ENCODE measurements at places on chromosomes 13 and 19.

- no peak for DNase-seq
Observed at GRCh38 chr19:47741544-47742140, 3.7 kb upstream of the NOP53 start.

DNA sequence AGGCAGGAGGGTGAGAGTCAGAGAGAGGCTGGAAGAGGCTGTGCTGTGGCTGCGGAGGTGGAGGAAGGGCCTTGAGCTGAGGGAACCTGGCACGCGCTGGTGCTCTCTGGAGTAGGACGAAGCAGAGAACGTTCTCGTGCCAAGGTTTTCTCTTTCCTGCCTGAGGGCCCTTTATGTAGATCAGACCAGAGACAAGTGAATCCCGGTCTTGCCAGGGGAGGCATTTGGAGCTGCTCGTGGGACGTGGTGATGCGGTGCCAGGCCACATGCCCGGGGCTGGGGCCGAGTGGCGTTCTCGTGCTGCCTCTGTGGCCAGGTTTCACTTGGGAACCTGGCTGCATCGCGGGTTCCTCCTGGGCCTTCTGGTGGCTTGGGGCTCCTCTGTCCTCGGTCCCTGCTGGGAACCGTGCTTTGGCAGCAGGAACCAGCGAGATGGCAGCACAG is 54.2 kb downstream of the KDM4B start:
- no peak for DNase-seq

DNA sequence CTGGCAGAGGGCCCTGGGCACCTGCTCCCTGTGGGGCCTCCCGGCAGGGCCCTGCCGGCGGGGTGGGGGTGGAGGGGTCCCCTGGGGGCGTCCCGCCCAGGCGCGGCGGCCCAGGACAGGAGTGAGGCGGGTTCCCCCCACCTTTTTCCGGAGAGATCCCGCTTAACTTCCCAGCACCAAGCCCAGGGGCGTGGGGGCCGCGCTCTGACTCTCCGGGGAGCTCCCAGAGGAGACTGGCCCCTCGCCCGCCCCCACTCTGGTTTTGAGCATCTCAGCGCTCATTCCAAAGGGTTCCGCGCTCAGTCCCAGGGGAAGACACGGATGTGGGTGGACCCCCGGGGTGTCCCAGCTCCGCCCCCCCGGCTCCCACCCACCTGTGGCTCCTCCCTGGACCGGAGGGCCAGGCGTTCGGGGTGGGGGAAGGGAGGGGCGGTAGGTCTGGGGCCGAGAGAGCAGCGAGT is 476 bp downstream of the C2CD4C start:
- no peak for DNase-seq

GRCh38 chr13:41032691-41033376 is 13.7 kb upstream of the ELF1 start:
- DNase-seq, result no peak

DNA sequence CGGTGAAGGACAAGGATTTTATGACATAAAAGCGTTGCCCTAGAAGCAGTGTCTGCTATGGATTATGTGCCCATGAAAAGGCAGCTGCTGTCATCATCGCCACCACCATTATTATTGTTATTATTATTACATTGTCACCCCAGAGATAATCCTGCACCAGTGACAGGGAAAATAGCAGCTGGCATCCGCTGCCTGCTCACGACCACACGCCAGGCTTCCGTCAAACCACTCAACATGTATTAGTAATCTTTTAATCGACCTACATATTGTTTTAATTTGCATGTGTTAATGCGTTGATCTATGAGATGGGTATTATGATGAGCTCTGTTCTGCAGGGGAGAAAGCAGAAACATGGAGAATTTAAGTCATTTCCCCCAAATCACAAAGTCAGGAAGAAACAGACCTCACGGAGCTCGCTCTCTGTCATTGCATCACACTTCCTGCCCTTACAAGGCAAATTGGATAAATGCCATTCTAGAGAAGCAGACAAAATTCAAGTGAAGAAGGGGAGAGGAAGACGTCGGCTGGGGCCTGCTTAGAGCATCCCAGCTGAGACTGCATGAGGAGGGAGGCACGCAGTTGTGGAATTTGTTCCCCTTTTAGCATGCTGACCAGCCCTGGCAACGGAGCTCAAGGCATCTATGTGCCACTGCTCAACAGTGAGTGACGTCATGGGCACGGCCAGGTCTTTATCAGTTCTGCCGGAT is at the start of gene FFAR3:
TSS of gene FFAR3 (plus strand) at position 594 of the 707 bp plus-strand sequence. CDS start 431 bp downstream, outside the sequence.
- peak; percentile 1 for DNase-seq

DNA sequence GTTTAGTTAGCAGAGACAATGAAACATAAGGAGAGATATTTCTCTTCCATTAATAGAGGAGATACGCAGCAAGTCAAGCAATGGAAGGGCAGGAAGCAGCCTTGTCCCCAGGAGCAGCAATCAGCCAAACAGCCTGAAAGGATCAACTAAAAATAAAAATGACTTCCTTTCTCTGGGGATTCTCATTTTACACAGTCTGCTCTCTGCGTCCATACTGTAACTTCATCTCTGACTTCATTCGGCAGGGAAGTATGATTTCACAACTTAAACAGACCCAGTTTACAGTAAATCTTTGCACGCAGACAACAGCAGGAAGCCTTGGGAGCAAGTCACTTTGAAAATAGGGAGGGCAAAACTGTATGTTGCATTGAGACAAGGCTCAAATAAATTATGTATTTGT is 826.7 kb downstream of the DIAPH3 start:
- DNase-seq, result no peak

DNA sequence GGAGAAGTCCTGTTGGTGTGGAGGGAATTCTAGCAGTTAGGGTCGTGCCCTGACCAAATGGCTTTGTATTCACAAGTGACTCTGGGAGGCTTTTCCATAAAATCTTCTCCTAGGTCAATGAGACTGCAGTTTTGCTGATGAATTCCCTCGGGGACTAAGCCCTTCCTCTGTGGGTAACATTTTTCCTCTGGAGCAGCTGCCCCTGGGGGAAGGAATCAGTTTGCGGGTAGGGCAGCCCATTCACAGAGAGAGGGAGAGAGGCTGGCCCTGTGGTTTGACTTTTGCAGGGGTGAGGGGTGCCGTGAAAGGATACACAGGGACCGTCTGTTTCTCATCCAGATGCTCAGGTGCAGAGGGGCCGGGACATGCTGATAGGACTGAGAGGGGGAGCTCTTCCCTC is 67.3 kb downstream of the ERICH6B start:
- DNase-seq, result no peak

DNA sequence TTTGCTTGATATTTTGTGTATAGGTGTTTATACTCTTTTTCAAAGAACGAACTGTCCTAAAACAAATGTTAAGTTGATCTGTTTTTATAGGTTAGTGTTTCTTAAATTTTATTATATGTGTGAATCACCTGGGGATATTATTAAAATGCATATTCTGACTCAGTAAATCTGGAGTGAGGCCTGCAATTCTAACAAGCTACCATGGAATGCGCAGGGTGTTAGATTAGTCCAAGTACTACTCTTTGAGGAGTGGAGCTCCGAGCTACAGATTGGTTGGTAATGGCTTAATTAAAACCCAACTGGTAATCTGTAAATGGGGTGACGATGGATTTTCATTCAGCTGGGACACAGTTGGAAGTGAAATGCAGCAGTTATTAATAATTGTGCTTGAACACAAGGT is 214.1 kb upstream of the UFM1 start:
- no peak for DNase-seq

All from anterior cingulate cortex (tissue), 58 donors.